ENCODE measurements at places on chromosomes 11 and 22.

DNA sequence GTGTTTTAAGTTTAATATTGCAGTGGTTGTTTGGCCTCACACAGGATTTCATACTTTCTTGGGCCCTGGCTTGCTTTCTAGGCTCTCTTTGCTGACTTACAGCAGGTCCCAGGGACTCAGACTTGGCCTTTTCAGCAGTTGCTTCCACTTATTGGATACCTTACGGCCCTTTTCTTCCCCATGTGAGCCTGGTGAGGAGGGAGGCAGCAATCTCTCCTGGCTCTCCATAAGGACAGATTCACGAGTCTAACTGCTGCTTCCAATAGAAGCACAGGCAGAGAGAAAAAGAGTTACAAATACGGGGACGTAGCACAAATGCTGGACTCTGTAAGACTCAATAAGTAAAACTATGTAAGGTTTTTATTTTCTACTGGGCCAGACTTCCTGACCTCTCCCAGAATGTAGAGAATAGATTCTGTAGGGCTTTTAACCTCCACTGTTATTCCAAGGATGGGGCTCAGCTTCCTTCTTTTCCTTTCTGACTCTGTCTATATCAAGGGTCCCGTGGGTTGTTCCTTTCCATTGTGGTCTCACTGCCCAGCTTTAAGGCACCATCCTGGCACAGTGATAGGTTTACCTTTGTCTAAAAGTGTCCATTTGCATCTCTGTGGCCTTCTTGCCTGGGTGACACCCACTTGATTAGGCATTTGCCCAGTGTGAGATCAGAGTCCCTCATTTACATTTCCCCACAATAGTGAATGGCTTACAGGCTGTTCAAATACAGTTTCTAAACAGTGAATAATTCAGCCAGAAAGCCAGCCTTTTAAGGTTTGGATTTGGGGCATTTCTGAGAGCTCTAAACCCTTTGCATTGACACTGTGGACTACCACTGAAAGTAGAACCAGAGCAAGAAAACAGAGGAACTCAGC, 92.8 kb downstream of the RASSF10 start:
- no peak for DNase-seq

GRCh38 chr11:123903932-123904331, 2.0 kb downstream of the OR8D4 start:
- DNase-seq, result no peak

GRCh38 chr22:42763965-42764480, 43.4 kb upstream of the A4GALT start:
- DNase-seq, result no peak

GRCh38 chr22:46444390-46444854, 93.0 kb downstream of the CELSR1 start:
- no peak for DNase-seq

DNA sequence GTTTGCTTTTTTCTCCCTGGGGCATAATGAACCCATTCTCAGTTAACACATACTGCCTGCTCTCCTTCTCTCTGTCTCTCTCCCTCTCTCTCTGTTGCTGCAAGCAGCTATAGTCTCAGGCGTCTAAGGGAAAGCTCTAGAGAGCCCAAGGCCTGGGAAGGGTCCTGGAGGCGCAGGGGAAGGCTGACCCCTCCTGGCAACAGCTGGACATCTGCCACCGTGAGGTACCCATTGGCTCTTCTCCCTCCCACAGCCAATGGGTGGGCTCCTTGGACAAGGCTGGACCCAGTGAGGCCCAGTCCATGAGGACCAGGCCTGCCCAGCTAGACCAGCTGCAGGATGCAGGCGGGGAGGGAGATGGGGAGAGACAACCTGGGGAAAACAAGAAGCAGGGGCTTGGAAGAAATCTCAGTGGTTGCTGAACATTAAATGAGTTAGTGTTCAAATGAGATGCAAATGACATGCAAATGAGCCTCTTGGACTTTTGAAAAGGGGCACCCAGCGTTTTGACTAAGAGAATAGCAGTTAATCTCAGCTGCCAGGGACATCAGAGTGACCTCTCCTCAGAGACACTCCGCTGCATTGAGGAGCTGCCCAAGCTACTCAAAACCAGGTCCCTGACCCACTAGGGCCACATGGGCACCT, 349.7 kb downstream of the BUD13 start:
- DNase-seq, result no peak

DNA sequence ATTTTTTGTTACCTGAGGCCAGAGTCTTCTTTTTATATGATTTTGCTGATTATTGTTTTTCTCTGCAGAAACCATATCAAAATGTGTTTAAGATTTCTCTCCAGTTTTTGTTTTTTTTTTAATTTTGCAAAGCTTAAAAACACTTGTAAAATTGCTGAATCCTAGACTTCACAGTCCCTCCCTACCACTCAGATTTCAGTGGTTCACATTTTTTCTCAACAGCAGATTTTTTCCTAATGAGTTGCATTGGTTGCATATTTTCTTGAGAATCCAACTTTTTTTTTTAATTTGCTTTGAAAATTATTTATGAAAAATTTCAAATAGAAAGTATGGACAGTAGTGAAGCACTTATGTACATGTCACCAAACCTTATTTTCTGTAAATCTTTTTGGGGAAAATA, 5.8 kb downstream of the ARL14EP start:
- no peak for DNase-seq

- DNase-seq, result no peak
Observed at GRCh38 chr11:120034881-120035630, 102.9 kb downstream of the TRIM29 start.

GRCh38 chr11:105260976-105261375, 121.4 kb upstream of the CARD18 start:
- DNase-seq, result no peak

- DNase-seq, result no peak
Observed at GRCh38 chr11:130722401-130722800, 193.9 kb downstream of the SNX19 start.

- no peak for DNase-seq
Observed at GRCh38 chr22:19367763-19368367, 63.7 kb downstream of the HIRA start.

DNA sequence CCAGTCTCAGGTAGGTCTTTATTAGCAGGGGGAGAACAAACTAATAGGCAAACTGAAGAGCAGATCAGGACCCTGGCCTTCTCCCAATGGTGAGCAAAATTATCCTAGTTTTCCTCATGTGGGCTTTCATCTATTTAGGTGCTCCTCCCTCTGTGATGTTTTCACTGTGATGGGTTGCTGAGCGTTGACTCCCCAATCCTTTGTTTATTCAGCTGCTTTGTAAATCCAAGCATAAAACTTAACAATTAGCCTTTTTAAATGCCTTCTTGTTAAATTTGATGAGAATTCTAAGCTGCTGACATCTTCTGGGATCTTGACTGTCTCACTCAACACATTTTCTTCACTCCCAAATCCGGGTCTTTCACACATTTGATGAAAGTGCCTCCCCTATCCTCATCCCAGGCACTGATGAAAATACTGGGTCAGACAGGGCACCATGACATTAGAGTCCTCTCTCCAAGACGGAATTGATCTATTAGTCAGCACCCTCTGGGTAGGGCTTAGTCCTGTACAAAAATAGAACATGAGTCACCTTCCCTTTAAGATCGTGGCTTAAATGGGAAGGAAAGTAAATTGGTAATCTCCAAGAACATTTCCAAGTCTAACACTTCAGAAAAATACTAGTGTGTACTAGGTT, 199.3 kb upstream of the ISX start:
- no peak for DNase-seq

DNA sequence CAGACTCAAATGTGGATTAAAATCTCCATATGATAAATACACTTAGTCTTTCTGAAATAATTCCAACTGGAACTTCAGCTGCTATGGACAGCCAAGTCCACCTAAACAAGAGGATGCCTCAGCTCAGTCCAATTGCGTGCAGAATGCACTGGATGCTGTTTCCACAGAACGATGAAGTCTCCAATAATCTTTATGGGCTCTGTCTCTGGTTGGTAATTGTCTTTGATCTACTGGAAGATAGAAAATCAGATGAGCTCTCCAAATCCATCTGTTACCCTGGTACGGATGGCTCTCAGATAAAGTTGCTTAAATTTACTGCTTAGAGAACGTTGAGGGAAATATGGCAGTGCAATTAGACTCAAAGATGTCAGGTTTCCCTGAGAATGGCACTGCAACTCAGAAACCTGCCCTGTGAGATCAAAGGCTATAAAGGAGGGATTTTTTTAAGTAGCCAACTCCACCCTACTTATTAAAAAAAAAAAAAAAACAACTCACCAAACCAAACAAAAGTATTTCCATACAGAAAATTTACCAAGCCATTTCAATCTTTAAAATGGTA, 859 bp upstream of the BIRC3 start:
- DNase-seq, result no peak

- no peak for DNase-seq
Observed at GRCh38 chr11:128470081-128470480, 117.3 kb downstream of the ETS1 start.

DNA sequence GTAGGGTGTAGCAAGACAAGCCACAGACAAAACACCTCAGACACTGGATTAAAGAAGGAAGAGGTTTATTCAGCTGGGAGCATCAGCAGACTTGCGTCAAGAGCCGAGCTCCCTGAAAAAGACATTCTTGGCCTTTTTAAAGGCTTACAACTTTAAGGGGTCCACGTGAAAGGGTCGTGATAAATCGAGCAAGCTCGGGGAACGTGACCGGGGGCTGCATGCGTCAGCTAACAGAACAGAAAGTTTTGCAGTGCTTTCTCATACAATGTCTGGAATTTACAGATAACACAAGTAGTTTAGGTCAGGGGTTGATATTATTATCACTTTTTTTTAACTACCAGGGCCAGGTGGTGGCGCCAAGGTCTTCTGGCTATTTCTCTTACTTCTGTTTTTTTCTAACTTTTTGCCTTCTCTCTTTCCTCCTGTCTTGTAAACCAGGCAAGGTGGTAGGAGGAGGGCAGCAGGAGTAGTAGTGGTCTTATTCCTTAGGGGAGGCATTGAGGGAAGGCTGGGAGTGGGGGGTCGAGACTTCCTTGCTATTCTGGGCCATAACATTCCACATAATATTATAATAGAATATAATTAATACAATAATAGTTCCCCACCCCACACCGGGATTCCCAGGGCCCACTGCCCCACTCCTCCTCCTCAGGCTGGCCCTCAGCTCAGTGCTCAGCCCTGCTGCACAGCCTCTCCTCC, 587 bp upstream of the ALDH3B1 start:
- DNase-seq, result no peak

DNA sequence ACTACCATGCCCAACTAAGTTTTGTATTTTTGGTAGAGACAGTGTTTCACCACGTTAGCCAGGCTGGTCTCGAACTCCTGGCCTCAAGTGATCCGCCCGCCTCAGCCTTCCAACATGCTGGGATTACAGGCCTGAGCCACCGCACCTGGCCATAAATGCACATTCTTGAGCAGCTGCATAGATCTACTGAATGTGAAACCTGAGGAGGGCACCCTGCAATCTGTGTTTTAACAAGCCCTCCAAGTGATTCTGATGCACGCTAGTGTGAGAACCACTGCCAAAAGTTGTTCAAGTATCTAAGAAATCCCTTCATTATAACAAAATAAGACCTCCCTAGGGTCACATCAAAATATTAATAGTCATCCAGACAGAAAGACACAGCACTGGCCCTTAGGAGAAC, 89.3 kb downstream of the RDX start:
- no peak for DNase-seq

DNA sequence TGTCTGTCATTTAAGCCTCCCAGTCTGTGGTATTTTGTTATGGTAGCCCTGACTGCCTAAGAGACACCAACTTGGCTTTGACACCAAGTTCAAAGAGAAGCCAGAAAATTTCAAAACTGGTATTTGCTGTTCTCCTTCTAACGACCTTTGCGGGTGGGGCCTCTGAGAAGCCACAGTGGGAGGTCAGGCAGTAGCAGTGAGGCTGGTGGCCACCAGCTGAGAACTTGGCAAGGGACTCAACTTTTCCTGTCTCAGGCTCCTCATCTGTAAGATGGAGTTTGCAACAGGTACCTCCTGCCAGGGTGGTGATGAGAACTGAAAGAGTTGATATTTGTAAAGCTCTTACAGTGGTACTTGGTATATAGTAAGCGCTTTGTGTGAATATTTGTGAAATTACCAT, 183.4 kb downstream of the BCR start:
- DNase-seq, result no peak

GRCh38 chr11:1839924-1840779, 1.4 kb downstream of the TNNI2 start:
- DNase-seq, result no peak

DNA sequence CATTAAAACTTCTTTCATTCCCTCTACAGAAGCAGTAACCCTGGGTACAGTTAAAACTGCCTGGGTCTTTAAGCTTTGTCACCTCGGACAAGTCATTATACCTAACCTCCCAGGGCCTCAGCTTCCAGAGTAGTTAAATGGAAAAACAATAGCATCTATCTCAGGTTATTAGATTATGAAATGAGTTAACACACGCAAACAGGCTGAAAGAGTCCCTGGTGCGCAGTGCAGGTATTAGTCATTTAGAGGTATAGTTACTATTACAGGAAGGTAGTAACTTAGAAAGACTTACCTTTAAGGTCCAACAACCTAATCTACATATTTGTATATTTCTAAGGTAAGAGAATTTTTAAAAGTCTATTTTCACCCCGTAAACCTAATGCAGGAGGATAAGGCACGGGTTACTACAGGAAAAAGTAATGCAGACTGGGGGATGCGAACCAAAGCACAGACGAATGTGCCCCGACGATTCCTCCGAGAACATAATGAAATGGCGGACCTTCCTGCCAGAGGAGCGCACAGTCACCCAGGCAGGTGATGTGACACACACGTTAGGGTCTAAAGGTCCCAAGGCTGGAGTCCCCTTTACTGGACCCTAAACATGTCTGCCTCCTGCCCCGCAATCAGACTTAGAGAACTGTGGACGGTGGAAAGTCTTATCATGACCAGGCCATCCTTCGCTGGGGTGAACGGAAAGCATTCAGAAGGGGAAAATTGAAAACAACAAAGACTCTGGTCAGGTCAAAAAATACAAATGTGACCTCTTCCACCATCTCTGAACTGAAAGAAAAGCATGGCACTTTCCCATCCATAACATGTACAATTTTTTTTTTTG, 1.3 kb downstream of the NAP1L4 start:
- no peak for DNase-seq

DNA sequence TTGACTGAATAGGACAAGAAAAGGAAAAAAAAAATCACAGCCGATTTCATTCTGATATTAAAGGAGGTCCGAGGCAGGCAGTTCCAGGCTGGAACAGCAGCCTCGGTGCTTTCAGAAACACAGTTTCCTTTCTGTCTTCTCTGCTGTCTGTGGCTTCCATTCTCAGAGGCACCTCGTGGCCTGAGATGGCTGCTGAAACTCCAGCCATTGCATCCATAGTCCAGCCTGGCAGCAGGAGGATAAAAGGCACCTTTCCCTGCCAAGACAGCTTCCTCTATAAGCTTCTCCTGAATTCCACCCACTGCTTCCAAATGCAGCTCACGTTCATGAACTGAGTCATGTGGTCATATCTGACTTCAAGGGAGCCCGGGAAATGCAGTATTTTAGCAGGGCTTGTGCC, 390.5 kb downstream of the TBC1D22A start:
- DNase-seq, result no peak

- no peak for DNase-seq
Observed at GRCh38 chr11:67411785-67412152, 3.7 kb upstream of the CARNS1 start.

DNA sequence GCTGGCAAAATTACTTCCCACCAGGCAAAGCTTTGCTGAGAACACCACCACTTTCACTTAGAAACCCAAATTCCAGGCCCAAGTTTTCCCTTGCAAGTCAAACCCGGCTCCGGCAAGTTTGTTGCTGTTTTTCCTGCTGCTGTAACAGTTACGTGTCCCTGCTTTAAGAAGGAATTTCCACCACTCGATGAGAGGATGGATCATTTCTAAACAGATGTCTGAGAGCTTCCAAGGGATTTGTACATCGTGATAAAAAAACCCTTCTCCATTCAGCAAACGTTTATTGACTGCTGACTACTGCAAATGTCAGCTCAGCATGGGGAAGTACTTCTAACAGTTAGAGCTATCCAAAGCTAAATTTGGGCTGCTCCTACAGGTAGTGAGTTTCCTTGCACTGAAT, 19.7 kb downstream of the P2RX3 start:
- no peak for DNase-seq
